ENCODE measurements at places on chromosomes 16 and 17.

DNA sequence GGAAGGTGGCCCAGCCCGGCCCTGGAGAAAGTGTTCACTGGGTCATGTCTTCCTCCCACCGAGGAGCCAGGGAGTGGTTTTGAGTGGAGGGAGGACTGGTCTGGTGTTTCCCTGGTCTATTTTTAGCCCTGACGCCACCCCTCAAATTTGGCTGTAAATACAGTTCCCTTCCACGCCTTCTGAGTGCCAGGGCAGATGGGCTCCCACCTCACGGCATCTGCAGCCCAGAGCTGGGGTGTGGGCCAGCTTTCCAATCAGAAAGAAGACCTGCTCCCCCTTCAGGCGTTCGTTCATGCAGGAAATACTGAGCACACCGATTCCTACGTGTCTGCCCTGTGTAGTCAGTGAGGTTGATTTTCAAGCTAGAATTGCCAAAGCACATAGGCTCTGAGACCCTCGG is 53.7 kb downstream of the SNX20 start:
- DNase-seq, result peak; percentile 8

DNA sequence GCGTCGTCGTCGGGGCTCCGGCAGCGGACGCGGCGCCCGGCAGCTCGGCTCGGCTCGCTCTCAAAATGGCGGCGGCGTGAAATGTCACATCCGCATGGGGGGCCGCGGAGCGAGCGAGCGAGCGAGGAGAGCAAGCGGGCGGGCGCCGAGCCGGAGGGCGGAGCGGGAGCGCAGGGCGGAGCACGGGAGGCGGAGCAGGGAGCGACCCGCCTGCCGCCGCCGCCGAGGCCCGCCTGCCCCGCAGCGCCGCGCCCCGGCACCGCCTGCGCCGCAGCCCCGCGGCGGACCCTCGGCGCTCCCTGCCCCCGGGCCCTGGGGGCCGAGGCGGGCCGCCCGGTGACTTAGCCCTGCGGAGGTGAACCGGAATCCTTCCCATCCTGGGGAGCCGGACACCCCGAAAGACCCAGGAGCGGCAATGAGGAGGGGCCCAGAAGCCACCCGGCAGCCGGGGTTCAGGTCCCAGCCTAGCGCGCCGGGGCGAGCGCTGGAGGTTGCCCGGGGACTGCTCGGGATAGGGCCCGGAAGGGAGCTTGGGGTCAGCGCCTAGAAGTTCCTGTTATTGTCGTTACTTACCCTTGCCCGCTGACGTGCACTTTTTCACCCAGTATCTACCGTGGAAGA is at the start of gene USP7:
Gene USP7 (minus strand): TSS at position 86 of the 621 bp plus-strand sequence. CDS start 621 bp downstream, outside the sequence.
- DNase-seq, result peak; percentile 88

GRCh38 chr17:39579318-39580081 is 28.2 kb downstream of the NEUROD2 start:
- DNase-seq, result no peak

GRCh38 chr17:60481604-60482003 is 44.4 kb downstream of the APPBP2 start:
- DNase-seq, result no peak

GRCh38 chr16:56607109-56607618 is 1.2 kb upstream of the MT2A start:
- no peak for DNase-seq

DNA sequence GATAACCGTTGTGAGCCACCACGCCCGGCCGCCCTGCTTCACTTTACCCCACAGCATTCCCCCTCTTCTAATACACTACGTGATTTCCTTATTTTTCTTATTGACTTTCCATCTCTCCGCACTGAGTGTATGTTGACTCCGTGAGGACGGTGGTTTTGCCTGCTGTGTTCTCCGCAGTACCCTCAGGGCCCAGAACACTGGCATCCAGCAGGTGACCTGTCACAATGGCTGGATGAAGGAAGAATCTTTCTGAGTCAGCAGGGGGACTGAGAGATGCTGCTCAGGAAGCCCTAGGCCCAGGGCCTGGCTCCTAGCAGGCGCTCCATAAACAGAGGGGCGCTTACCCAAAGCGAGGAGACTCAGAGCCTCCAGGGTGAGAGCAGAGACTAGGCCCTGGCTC is 79.5 kb downstream of the RTN4RL1 start:
- DNase-seq, result no peak

DNA sequence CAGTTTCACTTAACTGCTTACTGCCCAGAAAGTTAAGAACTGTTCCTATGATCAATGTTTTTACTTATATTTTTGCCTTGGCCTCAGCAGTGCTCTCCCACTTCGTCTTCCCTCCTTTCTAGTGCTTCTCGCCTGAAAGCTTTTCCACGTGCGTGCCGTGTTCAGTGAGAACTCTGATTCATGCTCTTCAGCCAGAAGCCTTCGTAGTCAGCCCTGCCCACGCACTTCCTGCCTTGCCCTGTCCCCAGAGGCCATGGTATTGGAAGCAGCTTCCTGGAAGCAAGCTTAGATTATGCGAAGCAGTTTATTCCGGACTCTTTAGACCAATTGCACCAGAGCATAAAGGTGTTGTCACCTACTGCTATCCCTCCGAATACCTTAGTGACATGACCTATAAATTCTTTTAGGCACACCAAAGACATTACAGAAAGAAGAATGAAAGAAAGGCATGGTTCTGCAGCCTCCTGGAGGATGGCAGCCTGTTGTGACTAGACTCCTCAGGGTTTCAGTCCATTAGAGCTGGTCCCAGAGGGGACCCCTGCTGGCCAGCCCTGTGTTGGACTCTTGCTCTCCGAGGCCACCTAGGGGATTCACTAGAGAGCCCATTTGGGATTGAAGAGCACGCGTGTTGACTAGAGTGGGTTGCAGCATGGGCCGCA is 105.2 kb downstream of the RPTOR start:
- DNase-seq, result peak; percentile 43

- DNase-seq, result no peak
Measured at GRCh38 chr16:71338193-71338592, 20.3 kb upstream of the CALB2 start.

DNA sequence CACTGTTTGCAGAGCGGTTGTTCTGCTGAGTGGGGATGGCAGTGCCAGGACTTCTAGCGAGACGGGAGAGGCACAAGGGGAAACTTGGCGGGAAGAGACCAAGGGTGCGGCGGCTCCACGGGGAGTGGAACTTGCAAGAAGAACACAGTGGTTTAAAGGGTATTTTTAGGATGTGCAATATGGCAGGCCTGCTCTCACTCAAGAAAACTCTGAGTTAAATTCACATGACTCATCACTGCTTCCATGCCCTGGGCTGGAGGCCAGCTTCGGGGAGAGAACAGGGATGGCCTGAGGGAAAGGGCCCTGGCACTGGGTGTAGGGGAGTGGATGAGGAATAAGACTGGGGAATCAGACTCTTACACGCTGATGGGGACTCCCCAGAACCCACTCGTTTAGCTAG is 13.3 kb upstream of the CD300LD start:
- DNase-seq, result no peak

GRCh38 chr17:57092171-57092570 is 7.1 kb downstream of the AKAP1 start:
- DNase-seq, result no peak

DNA sequence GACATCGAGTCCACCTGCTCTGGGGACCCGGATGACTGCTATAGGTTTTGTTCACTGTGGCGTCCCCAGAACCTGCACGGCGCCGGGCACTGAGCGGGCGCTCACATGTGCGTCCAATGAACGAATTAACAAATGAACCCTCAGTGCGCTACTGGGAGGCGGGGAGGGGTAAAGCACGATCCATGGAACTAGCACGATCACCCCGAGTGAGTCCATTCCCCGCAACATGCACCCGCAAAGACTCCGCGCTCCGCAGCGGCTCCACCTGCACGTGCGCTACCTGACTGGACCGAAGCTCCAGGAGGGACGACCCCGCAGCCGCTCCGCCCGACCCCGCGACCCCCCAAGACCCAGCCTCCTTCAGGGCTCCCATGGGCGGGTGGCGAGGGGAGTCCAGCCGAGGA is 491 bp downstream of the TRAP1 start:
- DNase-seq, result no peak

- no peak for DNase-seq
Measured at GRCh38 chr16:3861808-3862451, 18.6 kb downstream of the CREBBP start.

DNA sequence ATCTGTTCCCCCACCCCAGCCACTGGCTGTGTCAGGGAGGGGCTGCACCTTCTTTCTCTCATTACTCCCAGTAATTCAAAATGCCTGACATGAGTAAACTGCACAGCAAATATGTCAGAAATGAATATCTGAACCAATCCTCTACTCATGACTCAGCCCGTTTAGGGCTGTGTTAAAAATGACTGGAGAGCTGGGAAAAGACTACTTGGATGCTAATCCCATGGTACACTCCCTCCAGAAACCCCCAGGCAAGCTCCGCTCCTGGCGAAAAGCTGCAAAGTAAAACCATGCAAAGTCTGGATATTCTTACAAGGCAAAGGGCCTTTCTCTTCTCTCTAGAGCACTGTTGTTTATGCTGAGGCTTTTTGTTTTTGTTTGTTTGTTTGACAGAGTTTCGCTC is 448.1 kb upstream of the DYNLRB2 start:
- no peak for DNase-seq

GRCh38 chr17:61669522-61669921 is 78.5 kb upstream of the NACA2 start:
- DNase-seq, result no peak

DNA sequence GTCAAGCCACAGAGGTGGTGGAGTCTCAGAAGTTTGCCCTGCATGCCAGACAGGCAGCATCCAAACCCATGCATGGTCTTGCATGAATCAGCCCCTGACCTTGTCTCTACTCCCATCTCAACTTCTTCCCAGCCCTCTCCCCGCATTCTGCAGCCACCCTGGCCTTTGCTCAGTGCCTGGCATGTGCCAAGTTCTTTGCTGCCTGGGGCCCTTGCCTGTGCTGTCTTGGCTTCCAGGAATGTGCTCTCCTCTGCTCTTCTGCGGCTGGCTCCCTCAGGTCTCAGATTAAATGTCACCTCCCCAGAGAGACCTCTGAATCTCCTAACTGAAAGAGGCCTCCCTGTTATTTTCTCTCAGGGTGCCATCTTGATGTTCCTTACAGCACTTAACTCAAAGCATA is 17.6 kb downstream of the DRC3 start:
- no peak for DNase-seq

- no peak for DNase-seq
Measured at GRCh38 chr16:73143576-73144422, 95.9 kb upstream of the ZFHX3 start.

GRCh38 chr16:62201911-62202310 is 165.7 kb upstream of the CDH8 start:
- DNase-seq, result no peak

- DNase-seq, result no peak
Measured at GRCh38 chr17:6599364-6599763, 41.1 kb downstream of the KIAA0753 start.

- no peak for DNase-seq
Measured at GRCh38 chr17:80497726-80498241, 21.4 kb upstream of the NPTX1 start.

- DNase-seq, result peak; percentile 17
Measured at GRCh38 chr17:63946440-63947363, 14.6 kb upstream of the CD79B start.

- no peak for DNase-seq
Measured at GRCh38 chr17:72719206-72719577, 373.3 kb downstream of the SLC39A11 start.

DNA sequence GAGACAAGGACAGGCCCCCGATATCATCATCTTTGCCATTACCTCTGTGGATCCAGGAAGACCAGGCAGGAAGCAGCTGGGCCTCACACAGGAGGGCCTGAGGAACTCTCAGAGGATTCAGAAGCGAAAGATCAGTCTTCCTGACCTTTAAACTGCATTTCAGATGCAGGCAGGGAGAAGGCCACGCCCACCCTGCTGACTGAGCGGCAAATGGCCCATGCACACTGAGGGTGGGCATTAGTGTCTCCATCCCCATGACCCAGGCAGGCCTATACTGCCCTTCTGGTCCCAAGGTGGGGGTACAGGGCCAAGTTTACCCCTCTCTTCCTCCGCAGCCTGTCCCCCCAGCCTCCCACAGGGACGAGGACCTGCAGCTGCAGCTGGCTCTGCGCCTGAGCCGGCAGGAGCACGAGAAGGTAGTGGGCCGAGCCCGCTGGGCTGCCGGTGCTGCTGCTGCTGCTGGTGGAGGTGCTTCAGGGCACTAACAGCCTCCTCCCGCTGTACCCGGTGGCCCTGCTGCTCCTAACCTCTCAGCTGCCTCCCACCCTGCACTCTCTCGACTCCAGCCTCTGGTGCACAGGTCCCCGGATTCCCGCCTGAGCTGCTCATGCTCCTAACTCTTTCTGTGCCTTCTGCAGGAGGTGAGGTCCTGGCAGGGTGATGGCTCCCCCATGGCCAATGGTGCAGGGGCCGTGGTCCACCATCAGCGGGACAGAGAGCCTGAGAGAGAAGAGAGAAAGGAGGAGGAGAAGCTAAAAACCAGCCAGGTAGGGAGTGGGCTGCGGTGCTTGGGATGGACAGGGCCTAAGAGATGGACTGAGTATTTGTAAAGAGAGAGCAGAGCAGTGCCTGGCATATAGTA is 6.2 kb downstream of the EPN3 start:
- DNase-seq, result no peak

GRCh38 chr17:49567871-49568694 is 7.6 kb upstream of the NXPH3 start:
- DNase-seq, result peak; percentile 68

DNA sequence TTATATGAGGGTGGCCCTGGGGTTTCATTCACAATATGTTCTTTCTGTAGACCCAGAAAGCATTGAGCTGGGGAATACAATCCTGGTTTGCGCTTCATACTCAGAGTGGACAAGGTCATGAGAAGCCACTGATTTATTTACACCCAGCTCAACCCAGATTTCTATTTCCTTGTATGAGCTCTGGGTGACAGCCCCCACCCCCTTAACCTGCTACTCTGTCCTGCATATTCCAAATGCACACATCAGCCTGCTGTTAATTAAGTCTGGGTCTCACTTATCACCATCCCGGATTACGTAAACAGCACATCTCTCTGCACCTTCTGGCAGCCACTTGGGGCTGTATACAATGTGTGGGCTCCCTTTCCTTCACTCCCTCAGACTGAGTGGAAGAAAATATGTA is 102.4 kb downstream of the DNAH9 start:
- DNase-seq, result no peak

GRCh38 chr17:42079541-42079940 is 18.7 kb downstream of the ZNF385C start:
- DNase-seq, result no peak

GRCh38 chr16:5615868-5616642 is 518.5 kb upstream of the EEF2KMT start:
- DNase-seq, result no peak

DNA sequence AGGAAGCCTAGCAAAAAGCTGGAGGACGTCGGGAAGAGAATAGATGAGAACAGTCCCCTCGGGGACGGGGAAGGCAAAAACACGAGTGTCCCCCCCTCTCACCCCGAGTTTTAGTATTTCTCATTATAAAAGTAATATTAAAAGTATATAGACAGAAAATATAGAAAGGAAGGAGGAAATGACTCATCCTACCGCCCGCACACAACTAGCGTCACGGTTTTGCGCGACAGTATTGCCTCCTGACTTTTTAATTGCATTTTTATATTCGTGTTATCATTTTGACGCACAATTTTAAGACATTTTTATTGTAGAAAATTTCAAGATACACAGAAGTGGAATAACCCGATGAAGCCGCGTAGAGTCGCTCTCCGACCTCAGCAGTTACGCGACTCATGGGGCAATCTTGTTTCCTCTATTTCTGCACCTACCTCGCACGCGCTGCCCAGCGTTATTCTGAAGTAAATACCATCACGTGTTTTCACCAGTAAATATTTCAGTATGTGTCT is 652 bp upstream of the SLC25A19 start:
- DNase-seq, result peak; percentile 29

All from activated T-helper 1 cell treated with Interleukin-2 at 50 U/mL for 16 hours (primary cell).